ENCODE measurements at places on chromosomes 2 and 18.
A peak's percentile ranks its signal among the peaks of the same experiment; 100 is the strongest.

- no peak for DNase-seq
Measured at GRCh38 chr2:47595687-47596086, 187.3 kb upstream of the MSH6 start.

GRCh38 chr2:169462896-169463695 lies 16.2 kb upstream of the BBS5 start:
- DNase-seq = no peak

DNA sequence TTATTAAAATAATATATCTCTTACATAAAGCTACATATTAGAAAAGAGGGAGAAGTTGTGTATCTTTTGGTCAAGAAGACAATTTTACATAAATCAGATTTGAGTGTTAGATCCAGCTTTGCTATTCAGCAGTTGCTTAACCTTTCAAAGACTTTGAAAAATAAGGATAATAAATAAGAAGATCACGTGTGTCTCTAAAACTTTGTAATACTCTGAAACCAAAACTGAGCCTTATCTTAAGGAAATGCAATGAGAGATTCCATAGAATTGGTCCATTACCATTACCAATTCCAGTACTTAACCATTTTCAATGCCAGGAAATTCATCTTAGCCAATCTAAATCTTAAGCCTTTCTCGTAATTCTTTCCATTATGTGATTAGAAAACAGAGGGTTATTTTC lies 89.2 kb upstream of the COL5A2 start:
- DNase-seq = no peak

- DNase-seq = no peak
Measured at GRCh38 chr2:18346344-18346743, 214.1 kb downstream of the RDH14 start.

DNA sequence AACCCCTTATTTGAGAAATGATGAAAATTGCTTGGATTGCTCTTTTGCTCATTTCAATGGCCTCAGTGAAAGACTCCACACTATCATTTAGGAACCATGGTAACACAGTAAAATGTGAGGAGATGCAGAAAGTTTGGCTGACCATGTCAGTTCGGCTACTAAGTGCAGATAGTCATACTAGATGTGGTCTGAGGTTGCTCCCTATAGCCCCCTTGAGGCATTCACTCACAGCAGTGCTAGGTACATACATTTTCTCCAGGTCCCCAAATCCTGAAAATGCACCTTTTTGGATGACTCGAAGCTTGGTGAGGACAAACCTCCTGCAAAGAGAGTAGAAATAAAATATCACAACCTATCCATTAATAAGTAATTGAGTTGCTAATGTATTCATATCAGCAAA lies 86.3 kb downstream of the FSHR start:
- no peak for DNase-seq

DNA sequence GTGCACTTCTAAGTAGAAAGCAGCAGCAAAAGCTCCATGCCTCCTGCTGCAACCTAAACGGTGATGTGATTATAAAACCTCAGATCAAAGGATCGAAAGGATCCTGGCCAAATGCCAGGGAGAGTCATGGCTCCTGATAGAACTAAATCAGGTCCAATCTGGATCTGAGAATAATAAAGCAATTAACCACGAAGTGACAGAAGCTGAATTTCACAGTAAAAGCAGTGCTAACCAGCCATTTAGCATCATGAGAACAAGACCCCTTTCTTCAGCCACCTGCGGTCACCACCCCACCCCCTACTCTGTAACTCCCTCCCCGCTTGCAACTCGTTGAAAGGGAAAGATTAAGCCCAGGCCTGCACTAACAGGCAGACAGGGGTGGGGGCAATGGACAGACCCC lies 748.7 kb downstream of the BCL11A start:
- no peak for DNase-seq

DNA sequence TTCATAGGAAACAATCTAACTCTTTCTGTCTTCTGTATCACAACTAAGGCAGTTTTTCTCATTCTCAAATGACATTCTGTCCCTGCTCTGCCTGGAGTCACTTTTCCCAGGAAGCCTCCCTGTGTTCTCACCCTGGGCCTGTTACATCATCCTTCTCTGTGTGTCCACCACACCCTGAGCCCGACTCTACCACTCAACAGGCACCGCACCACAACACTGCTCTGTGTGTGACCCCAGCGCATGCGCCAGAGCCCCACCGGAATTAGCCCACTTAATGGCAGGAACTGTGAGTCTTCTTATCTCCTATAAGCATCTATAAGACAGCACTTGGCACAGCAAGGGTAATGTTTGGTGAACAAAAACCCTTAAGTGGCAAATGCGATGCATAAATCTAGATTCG lies 32.3 kb downstream of the TGFBRAP1 start:
- DNase-seq = no peak

- DNase-seq = peak; percentile 11
Measured at GRCh38 chr2:223929571-223930102, 15.5 kb downstream of the WDFY1 start.

DNA sequence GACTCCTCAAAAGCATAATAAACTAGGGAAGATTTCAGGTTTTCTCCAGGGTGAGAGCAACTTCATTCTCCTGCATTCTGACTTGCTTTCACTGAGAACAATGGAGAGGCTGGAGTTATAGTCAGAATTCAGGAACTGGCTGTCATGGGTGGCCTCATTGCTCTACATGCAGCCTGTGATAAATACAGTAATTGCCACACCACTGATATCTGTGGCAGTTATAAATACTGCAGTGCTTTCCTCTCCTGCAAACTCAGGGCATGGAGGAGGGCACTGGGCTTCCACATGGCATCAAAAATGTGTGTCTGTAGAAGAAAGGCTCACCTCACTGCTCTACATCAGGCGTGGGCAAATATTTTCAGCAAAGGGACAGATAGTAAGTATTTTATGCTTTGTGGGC lies 510.2 kb downstream of the ZNF516 start:
- no peak for DNase-seq

- DNase-seq = no peak
Measured at GRCh38 chr2:150476286-150476685, 11.2 kb downstream of the RND3 start.

- DNase-seq = no peak
Measured at GRCh38 chr18:42024131-42024530, 69.1 kb downstream of the PIK3C3 start.

GRCh38 chr2:28480403-28481049 lies 15.3 kb upstream of the PLB1 start:
- DNase-seq = no peak

GRCh38 chr2:121577381-121577780 lies 46.7 kb downstream of the RNU4ATAC start:
- DNase-seq = no peak

GRCh38 chr2:84897773-84898172 lies 7.7 kb upstream of the TMSB10 start:
- no peak for DNase-seq

GRCh38 chr18:29154758-29155725 lies 978.1 kb upstream of the CDH2 start:
- DNase-seq = no peak

DNA sequence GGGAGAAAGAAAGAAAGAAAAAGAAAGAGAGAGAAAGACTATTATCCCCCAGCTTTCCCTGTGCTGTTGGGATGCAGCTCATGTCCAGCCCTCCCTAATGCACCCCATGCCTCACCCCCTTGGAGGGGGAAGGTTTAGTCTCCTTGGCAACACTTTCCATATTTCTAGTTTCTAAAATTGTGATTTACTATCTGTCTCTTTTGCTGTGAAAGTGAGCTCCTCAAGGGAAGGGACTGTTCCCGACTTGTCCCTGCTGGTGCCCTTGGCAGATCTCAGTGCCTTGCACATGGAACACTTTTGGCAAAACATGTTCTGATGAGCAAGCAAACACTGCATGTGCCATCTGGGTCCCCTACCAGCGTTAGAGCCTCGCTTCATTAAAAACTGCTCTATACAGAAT lies 11.7 kb upstream of the NAPG start:
- DNase-seq = no peak

DNA sequence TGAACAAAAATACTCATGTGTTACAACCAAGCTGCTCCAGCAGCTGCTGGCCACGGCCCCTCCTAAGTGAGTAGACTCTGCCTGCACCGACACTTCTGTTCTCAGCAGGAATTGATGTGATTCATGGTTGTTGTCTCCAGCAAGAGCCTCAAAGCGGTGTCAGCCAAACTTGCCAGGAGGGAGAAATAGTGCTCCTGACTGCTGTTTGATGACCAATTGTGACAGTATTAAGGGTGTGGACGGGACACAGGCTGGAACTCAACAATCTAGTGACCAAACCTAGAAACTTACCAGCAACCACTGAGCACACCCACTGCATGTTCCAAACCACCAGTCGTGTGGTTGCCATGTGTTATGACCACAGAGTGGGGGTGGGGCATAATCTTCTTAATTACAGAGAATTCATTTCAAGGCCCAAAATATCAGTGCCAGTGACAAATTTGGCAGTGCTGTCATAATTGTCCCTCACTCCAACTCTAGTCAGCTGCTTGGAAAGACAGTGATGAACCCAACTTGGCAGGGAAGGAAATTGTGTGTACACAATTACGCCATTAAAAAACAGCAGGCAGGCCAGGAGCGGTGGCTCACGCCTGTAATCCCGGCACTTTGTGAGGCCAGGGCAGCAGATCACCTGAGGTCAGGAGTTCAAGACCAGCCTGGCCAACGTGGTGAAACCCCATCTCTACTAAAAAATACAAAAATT lies 30.4 kb downstream of the FBLN7 start:
- no peak for DNase-seq

DNA sequence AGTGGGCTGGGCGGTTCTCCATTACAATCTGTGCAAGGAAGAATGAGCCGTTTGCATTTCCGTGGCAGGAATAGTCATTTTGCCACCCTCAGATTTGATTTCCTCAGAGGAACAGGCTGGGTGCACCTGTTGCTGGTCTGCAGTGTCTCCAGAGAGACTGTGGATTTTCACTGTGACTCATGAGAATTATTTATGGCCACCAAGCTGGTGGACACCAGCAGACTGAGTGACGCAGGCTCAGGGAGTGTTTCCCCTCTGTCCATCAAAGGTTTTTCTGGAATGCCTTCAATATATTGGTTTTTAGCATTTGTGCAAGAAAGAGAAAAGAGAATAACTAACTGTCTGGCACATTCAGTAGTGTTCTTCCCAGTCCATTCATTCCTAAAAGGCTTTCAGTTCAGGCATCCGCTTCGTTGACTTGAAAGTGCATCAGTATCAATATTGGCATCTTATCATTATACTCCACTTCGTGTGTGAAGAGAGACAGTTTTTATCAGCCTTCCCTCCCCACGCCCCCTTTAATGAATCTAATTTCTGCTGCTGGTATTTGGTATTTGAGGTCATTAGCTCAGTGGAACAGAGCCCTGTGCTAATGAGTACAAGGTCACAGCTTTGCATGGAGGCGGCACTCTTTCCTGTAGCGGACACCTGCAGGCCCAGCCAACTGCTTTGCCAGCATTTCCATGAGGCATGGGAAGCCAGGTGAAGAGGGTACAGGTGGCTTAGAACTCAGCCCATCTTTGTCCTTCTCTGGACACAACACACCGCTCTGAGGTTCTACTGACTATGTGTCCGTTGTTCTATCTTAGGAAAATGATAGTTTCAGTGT lies 39.9 kb downstream of the PRKCE start:
- DNase-seq = no peak

DNA sequence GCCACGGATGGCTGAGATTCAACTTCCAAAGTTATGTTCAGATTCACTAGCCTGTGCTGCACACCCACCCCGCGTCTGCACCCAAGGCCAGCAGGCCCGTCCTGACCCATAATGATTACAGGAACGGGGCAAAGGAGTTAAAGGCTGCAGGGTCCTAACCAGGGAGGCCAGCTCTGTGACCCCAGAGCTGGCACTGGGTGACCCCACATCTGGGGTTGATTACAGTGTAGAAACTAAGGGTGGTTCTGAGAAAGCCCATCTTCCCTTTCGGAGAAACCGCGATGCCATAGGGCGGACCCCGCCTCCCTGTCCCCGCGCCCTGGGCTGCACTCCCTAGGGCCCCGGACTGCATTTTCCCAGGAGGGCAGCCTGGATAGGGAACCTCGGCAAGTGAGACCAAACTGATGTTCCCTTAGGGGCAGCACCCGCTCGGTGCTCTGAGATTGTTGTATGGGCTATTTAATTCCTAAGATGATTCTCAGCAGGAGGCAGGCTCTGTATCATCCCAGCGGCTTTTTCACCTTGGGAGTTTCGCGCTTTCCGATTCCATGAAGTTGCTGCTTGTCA lies 2.2 kb upstream of the GPR148 start:
- no peak for DNase-seq

GRCh38 chr2:200239216-200239615 lies 67.3 kb upstream of the SPATS2L start:
- no peak for DNase-seq
